ENCODE measurements at places on chromosomes 1 and 21.
A peak's percentile ranks its signal among the peaks of the same experiment; 100 is the strongest.

- DNase-seq = no peak
Observed at GRCh38 chr1:188669728-188670382, 1807.8 kb downstream of the BRINP3 start.

DNA sequence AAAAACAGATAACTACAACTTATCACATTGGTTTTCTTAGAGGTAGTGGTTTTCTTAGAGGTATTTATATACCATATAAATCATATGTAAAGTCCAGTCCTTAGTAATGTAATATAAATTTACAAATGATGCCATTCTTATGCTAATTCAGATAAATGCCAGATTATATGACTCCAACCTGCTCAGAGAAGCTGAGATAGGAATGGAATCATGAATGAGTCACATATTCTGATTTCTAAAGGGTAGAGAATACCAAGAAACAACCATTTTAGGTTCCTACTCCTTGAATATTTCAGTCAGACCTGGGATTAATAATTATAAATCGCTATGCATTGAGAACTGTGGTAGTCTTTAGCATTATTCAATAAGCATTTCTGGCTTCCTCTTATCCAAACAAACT is 760.1 kb upstream of the NEGR1 start:
- DNase-seq = no peak

DNA sequence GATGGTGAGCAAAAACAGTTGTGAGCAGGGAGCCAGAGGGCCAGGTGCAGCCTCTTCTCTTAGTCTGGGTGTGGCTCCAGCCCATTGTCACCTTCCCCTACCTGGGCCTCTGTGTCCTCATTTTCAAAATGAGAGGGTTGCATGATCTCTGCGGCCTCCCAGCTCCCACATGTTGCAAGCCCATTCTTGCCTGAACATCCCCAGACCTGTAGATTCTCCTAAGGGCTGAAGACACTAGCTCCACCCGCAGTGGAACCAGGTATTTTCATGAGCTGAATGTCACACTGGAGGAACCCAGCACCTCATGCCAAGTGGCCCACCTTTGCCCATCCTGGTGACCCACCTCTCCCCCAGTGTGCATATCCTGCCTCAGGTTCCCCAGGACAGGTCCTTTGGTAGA is 12.3 kb downstream of the IKBKE start:
- DNase-seq = no peak

GRCh38 chr1:59900640-59901039 is 25.9 kb downstream of the CYP2J2 start:
- DNase-seq = no peak

GRCh38 chr1:2544875-2545640 is 11.1 kb upstream of the TNFRSF14 start:
- DNase-seq = no peak

DNA sequence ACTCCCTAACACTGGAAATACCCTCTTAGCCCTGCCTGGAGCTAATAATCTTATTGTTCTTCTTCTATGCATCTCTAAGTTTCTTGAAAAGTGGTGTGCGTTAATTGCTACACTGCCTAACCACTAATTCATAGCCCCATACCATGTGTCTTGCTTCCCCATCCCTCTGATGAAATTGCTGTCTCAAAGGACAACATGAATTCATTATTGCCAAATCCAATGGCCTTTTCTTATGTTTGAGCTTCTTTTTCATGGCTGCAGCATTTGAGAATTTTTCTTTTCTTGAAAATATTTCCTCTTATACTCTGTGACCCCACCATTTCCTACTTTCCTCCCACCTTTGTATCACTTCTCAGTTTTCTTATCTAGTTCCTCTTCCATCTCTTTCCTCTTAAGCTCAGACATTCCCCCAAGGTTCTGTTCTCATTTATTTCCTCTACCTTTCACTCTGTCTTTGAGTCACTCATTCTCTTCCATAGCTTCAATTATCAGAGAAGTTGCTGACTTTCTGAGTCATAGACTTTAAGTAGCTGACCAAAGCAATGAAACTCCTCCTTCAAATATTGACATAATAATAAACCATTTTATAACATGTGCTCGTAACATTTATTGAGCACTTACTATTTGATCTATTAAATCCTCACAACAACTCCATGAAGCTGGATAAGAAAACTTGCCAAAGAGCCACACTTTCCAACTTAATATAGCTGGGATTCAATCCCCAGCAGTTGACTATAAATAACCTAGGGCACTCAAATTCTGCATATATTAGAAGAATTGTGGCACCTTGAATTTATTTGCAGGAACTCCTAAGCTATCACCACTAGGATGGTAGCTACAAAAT is 35.5 kb upstream of the ATP6V1G3 start:
- no peak for DNase-seq

DNA sequence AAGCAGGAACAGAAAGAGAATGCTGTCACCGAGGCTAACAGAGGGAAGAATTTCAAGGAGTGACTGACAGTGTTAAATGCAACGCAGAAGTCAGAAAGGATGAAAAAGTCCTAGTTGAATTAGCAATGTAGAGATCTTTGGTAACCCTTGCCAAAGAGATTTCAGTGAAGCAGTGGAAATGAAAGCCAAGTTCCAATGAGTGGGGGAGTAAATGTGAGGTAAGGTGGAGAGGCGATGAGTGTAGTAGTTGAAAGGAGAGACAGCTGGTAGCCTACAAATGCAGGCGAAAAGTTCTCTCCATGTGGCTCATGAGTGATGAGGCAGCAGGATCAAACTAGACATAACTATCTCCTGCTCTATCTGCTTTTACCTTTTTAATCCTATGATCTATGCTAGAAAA is 74.6 kb upstream of the IPO9 start:
- DNase-seq = no peak

DNA sequence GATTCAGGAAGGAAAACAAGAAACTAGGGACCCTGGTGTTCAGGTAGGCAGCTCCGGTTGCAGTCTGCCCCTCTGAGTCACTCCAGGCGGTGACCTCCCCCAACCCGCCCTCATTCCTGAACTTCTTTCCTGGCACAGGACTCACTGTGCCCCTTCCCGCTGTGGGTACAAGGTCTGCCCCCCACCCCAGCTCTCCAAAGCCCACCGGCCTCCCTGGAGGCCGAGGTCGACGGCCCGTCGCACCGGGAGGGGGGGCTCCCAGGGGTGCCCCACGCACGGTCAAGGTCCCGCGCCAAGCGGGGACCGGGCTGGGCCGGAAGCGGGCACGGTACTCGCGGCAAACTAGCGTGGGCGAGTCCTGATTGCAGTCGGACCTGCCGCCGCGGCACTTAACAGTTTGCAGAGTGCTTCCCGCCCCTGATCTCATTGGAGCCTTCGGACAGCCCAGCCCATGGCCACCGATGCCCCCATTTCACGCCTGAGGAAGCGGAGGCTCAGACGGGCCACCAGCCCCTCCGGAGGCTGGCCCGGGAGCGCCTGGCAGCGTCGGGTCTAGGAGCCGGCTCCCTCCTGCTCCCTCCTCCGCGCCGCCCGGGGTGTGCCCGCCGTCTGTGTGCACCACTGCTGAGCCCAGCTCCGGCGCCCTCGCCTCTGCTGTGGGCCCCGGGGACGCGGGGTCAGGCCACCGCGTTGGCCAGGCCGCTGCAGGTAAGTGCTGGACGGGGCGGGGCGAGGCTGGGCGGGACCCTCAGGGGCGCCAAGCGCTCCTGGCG is at the start of gene GJB3:
GJB3 (plus strand) TSS at position 144 of the 773 bp plus-strand sequence. CDS start 3,549 bp downstream, outside the sequence.
- no peak for DNase-seq

- DNase-seq = no peak
Observed at GRCh38 chr1:113616156-113616555, 143.1 kb downstream of the PHTF1 start.

- DNase-seq = no peak
Observed at GRCh38 chr1:116322752-116323405, 50.2 kb upstream of the ATP1A1 start.

DNA sequence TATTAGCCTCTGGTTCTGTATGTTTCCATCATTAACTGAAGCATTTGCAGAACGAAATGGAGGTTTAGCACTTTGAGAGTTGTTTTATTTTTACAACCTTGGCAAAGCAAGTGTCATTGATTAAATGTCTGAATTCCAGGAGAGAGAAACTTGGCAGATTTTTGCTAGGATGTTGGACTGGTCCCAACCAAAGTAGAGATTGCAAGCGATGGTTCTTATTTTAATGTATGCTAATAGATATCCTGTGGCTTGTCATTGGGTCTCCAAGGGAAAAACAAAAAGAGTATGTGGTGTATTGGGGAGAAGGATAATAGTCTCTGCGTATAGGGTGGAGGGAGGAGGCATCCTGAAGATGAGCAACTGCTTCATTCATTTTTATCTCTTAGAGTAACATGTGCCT is 457.2 kb upstream of the RUNX1 start:
- DNase-seq = no peak

- DNase-seq = no peak
Observed at GRCh38 chr1:96400089-96400488, 321.5 kb upstream of the PTBP2 start.

- peak; percentile 56 for DNase-seq
Observed at GRCh38 chr1:154955039-154955717, 721 bp downstream of the PBXIP1 start.

- no peak for DNase-seq
Observed at GRCh38 chr1:12551584-12551983, 66.4 kb downstream of the DHRS3 start.

GRCh38 chr1:230568008-230568407 is 74.3 kb upstream of the COG2 start:
- DNase-seq = no peak

- no peak for DNase-seq
Observed at GRCh38 chr1:159088050-159088449, 11.5 kb upstream of the AIM2 start.

DNA sequence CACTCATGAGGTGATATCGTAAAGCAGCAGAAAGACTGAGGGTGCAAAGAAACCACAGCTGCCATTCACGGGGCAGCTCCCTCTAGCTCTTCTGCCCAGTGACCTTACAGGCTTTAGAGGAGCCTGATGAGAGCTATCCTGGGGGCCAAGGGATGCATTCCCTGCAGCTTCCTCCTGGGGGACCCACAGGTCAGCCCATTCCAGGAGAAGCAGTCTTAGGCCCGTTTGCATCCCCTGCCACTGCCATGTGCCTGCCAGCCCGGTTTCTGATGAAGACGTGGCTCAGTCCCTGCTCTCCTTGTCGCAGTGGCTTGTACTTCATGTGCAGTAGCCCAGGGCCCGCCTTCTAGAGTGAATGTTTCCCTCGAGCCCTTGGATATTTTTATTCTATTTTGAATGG is 22.8 kb downstream of the ATP5PO start:
- no peak for DNase-seq

GRCh38 chr1:114107474-114108435 is 45.9 kb downstream of the SYT6 start:
- no peak for DNase-seq

- DNase-seq = no peak
Observed at GRCh38 chr1:153040950-153041631, at the start of gene SPRR2D. TSS of gene SPRR2D (minus strand) at chr1:153041120. CDS start at chr1:153040346, 774 bp downstream.

- DNase-seq = no peak
Observed at GRCh38 chr1:199007423-199007822, 368.6 kb downstream of the PTPRC start.

GRCh38 chr1:224647449-224647848 is 31.3 kb downstream of the CNIH3 start:
- no peak for DNase-seq

DNA sequence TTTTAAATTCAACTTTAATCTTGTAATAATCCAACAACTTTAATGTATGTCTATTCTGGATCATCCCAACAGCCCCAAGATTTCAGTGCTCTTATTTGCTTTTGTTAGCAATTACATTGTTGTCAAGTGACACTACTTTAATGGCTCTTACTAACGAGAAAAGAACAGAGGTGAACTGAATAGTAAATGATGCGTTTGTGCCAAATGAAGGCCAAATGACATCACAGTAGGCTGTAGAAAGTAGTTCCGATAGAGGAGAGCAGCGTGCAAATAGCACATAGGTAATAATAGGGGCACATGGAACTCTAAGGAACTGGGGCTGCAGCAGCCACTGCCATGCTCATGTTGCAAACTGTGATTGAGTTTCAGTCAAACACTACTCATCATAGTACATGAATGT is 301.9 kb downstream of the LMX1A start:
- DNase-seq = no peak

DNA sequence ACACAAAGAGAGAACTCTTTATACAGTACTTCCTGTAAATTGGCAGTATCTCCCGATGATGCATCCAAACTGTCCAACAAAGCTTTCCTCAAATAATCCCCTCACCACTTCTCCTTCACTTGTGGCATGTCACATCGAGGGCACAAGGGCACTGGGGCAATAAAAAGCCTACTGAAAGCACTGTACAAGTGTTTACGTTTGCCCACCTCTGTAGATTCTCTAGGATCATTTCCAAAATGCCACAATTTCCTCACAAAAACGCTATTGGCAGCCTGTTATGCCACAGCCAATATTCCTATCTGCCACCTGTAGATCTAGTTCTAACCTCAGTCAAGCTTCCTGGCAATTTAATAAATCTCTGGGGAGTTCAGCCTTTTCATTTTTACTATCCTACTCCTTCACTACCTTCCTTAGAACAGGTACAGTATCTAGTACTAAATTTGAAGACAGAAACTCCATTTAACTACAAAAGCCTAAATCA is 39.9 kb downstream of the HNRNPR start:
- no peak for DNase-seq

- DNase-seq = no peak
Observed at GRCh38 chr1:208556461-208556860, 312.3 kb upstream of the PLXNA2 start.

GRCh38 chr21:31204801-31205200 is 139.3 kb downstream of the TIAM1 start:
- DNase-seq = no peak

GRCh38 chr1:94068096-94068998 is 52.6 kb downstream of the ABCA4 start:
- DNase-seq = no peak

DNA sequence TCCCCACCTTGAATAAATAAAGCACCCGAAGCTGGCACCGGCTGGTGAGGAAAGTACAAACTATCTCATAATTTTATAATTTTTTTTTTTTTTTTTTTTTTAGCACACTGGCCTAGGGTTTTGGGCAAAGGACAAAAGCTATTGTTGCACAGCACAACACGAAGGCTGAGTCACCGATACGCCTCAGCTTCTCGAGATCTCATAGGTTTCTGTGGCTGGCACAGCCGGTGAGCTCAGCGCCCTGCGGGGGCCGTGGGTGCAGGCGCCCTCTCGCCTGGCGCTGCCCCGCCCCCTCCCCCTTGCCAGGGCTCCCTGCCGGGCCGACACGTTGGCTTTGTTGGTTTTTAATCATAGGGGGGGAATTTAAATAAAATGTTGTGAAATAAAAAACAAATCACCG is 17.2 kb downstream of the CASZ1 start:
- DNase-seq = no peak

DNA sequence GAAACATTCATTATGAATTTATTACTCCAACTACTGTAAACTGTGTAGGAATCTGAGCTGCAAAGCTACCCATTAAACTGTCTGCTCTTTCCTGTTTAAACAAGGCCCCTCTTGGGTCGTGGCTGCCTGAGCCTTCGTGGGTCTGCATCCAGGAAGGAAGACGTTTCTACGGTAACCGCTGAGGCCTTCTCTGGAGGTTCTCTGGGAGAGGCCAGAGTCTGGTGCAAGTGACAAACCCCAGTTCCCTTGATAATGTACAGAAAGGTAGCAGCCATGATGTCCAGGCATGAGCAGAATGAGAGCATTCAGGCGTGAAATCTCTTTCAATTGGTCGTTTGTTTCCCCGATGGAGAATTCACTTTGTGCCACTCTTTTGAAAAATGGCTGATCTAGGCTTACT is 350.2 kb downstream of the PLPP3 start:
- no peak for DNase-seq

All from stimulated activated CD8-positive, alpha-beta memory T cell treated with anti-CD3 and anti-CD28 coated beads, Interleukin-12 subunit alpha, Interleukin-12 subunit beta, amount 100 ng/mL, for 4 hours (primary cell).